Posterior vena cava (tissue), 2 donors: ENCODE measurements at places on chromosomes 5 and 9. TPM values are rescaled to one million over a fixed set of nuclear protein-coding genes. Genes with fewer than 3 reads are reported as not detected.
A peak's percentile ranks its signal among the peaks of the same experiment; 100 is the strongest.

GRCh38 chr5:132437604-132438266 is 52.8 kb downstream of the IRF1 start:
- peak; percentile 93 for DNase-seq

- no peak for DNase-seq
Measured at GRCh38 chr9:468766-469426, 254.2 kb downstream of the DOCK8 start.

DNA sequence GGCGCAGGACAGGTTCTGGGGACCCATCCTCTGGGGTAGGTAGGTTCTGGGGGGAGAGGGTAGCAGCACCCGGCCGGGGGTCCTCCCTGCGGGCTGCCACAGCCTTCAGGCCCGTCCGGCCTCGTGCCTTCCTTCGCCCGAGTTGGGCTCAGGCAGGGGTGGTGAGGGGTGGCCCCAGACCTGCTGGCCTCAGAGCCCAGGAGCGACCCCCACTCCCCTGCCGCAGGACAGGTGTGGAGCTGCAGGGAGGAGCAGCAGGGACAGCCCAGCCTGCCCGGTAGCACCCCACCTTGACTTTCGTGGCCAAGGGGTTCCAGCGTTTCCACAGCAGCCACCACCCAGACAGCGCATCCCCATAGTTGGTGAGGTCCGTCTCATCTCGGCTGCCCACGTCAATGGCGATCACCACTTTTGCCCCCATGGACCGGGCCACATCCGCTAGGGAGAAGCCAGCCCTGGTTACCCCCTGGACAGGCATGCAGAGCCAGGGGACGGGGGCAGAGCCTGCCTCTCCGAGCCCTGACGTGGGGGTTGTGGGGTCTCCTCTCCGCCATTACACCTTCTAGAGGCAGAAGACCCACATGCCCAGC is 3.4 kb upstream of the NSMF start:
- DNase-seq = peak; percentile 79

GRCh38 chr5:59351076-59351794 is 542.3 kb downstream of the PDE4D start:
- no peak for DNase-seq

DNA sequence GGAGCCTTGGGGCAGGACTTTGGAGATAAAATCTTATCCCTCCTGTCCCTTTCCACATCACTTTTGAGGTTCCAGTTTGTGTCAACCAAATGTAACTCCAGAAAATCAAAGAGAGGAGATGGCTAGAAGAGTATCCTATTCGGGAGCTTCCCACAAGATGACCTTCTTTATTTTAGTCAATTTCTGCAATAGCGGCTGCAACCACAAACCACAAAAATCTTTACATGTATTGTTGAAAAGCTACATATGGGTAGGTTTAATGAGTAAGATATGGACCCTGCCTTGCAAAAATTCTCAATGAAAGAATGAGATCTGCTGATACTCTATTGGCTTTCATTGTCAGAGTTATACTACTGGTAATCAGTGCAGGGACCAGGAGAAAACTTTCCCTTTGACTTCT is 92.2 kb upstream of the MAMDC2 start:
- DNase-seq = no peak

GRCh38 chr9:88691811-88692210 is 156.8 kb downstream of the NXNL2 start:
- DNase-seq = no peak

DNA sequence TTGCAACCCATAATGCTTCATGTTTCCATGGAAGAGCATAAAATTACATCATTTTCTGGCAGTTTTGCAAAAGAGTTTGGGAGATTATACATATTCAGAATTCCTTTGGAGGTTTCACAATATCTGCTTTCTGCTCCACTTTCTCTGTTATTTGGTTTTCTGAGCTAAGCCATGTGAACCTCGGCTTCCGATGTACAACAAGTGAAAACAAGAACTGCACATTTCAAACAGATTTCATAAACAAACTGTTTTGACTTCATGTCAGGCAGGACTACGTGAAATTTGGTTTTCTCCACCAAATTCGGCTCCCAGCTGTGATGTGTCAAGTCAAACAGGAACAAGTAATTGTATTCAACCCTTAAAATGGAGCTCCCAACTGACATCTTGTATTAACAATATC is 609.8 kb downstream of the IRX1 start:
- DNase-seq = no peak

DNA sequence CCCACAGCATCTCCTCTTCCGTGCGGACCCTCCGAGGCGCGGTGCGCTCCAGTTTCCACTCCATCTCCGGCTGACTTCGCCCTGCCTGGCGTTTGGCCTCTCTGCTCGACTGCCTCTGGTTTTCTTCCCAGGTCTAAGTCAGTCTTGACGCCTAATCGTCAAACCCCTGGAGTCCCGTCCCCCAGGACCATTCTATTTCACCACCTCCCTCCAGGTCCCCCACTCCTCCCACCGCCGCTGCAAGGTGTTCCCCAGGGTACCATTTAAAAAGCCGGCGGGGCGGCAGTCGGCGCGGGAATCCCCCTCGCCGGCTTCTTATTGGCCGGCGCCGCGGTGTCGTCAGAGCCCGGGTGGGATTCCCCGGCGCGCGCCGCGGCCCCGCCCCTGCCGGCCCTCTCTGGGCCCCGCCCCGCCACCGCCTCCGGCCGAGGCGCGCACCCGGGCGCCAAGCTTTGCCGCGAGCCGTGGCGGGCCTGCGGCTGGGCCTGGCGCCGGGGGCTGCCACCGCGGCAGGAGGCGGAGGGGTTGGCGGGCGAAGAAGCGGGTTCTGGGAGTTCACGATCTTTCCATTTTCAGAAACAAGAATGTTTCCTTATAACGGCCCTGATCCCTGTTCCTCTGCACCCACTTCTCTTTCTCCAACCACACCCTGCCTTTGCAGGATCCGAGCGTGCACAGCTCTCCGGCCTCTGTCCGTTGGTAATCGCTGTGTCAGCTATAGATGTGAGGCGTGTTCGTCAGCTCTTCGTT is at the start of gene CDC20B:
TSS of gene CDC20B (minus strand) at position 241 of the 750 bp plus-strand sequence. CDS start at position 64, 177 bp downstream.
- peak; percentile 90 for DNase-seq

GRCh38 chr5:116441223-116441622 is 133.4 kb downstream of the SEMA6A start:
- DNase-seq = no peak

DNA sequence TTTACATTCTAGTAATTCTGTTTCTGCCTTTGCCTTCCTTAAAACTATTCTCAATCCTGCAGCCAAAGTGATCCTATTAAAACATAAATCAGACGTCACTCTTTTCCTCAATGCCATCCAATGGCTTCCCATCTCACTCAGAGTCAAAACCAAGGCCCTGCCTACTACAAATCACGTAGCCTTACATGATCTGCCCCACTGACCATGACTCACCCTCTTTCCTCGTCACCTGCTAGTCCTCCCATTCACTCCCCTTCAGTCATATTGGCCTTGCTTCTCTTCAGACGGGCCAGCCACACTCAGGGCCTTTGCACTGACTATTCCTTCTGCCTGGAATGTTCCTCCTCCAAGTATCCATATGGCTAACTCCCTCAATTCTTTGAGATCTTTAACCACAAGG is 39.0 kb upstream of the DMXL1 start:
- no peak for DNase-seq

GRCh38 chr5:102856389-102856777 is 101.3 kb downstream of the PAM start:
- no peak for DNase-seq

GRCh38 chr9:114484854-114485443 is 20.3 kb downstream of the WHRN start:
- no peak for DNase-seq

Gene CHSY3
- total RNA-seq = 4.9 TPM

Gene PRDM9
- total RNA-seq = not detected

Gene IL33
- total RNA-seq = 93.8 TPM

Gene FAXDC2
- 30.1 TPM for total RNA-seq

Gene SHOC1
- total RNA-seq = not detected
